ENCODE measurements at places on chromosomes 5 and 9.

DNA sequence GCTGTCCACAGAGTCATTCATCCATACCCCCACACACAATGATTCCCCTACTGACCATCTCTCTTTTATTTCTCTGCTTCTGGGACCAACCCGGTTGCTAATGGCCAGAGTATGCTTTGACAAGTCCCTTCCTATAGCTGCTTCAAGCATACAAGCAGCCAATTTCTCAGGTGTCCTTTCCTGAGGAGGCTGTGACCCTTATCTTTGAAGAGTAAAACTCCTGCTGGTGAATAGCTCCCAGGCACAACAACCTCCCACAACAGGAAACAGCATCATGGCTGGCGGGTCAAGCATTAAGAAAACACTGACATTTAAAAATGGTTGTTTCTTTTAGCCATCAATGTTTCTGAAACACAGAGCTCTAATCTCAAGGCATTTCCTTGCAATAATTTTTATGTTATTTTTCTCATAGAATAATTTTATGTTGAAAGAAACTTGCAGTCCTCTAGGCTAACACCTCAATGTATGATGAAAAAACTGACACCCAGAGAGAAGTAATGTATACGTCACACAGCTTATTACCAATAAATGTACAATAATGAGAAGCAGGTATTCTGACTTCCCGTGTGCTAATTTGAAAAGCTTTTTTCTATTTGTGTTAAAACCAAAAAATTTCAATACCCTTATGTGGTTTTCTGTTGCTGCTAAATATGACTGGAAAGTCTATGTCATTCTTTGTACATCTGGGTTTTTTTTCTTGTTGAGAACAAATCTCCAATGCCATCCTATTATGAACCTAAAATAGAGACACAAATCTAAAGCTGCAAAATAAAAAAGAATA lies 7.5 kb upstream of the PAM start:
- DNase-seq, result no peak

DNA sequence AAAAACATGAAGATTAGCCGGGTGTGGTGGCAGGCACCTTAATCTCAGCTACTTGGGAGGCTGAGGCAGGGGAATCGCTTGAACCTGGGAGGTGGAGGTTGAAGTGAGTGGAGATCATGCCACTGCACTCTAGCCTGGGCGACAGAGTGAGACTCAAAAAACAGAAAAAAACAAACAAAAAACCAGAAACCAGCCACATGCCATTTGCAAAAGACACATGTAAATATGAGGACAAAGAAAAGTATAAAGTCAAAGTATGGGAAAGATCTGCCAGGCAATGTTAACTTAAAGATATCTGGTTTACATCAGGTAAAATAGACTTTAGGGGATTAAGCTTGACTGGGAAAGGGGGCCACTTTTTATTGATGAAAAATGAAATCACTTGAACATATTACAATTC lies 90.7 kb downstream of the FNBP1 start:
- no peak for DNase-seq

DNA sequence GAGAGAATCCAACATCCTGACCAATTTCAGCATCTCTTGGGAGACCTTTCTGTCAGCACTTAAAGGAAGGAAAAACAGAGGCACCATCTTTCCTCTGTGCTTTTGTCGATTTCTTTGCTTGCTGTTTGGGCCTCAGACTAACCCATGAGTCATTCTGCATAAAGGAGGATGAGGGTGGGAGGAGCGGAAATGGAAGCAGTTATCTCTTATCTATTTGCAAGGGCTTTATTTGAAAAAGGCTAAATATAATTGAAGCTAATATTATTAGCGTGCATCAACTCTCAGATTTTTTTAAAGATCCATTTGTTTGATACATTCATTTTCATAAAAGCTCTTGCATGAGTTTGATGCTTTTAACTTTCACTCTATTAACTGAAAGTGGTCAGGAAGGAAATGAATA lies 72.9 kb downstream of the ZNF622 start:
- no peak for DNase-seq

- no peak for DNase-seq
Observed at GRCh38 chr5:143119291-143119769, 284.2 kb downstream of the NR3C1 start.

DNA sequence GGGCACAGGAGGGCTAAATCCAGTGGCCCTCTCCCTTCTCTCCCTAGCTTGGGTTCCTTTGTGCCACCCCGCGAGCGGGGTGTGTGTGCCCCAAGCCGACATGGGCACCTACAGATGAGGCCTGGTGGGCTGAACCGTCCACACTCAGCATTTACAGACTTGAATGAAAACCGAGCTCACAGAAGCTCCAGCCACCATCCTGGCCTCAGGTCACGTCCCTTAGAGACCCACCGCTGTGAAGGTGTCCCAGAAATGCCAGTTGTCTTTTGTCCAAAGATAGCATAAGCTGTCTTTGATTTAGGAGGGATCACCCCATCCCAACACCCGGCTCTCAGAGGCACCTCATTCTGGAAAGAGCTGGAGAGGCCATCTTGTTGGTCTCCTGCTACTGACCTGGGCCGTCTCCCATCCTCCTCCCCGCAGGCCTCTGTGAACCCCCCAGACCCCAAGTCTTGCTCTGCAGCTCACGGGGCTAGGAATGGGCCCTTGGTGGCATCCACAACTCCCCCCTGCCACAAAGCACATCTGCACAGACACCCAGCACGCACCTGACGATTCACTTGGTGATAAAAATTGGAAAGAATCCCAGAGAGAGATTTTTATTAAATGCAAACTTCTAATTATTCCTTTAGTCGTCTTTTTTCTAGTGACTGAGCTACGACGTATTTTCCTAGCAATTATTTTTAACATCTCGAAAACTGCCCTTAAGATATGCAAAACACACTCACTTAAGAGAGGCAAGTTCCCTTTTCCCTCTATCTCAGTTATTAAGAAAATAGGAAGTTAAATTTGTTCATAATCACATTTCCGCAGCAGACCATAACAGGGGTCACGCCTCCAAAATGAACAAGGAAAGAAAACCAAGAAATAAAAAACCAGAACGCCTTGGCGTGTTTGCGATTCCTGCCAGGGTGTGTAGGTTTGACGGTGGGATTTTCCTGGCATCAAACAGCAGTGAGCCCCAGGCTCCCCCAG lies 80.5 kb upstream of the LMX1B start:
- DNase-seq, result no peak

- no peak for DNase-seq
Observed at GRCh38 chr5:51802551-51803184, 419.4 kb downstream of the ISL1 start.

GRCh38 chr5:375921-376798 lies 54.6 kb downstream of the AHRR start:
- no peak for DNase-seq

GRCh38 chr9:120890320-120891244 lies 13.6 kb upstream of the PHF19 start:
- DNase-seq, result no peak

- no peak for DNase-seq
Observed at GRCh38 chr5:38878391-38879077, 32.7 kb downstream of the OSMR start.

GRCh38 chr5:97929383-97929782 lies 746.3 kb upstream of the RIOK2 start:
- peak; percentile 22 for DNase-seq

DNA sequence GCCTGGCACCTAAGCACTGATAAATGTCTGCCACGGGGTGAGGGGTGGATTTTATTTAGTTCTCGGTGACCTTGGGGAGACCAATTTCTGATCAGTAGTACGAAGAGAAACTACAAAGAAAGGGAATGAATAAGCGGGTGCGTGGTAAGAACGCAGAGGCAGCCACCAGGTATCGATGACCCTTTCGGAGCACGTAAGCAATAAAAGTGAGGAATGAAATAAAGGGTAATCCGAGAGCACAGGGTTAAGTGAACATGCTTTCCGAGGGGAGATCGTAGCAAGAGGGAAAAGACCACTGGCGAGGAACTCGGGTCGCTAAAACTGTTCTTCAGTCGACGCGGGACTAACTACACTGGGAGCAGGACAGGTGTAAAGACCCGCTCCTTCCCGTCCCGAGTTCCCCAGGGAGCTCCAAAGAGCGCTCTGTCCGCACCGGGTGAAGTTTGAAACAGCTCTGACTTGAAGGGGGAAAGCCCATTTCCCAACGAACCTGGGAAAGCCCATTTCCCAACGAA lies 1.1 kb downstream of the ELOVL7 start:
- DNase-seq, result no peak

GRCh38 chr9:20139763-20140290 lies 351.0 kb upstream of the SLC24A2 start:
- DNase-seq, result no peak

DNA sequence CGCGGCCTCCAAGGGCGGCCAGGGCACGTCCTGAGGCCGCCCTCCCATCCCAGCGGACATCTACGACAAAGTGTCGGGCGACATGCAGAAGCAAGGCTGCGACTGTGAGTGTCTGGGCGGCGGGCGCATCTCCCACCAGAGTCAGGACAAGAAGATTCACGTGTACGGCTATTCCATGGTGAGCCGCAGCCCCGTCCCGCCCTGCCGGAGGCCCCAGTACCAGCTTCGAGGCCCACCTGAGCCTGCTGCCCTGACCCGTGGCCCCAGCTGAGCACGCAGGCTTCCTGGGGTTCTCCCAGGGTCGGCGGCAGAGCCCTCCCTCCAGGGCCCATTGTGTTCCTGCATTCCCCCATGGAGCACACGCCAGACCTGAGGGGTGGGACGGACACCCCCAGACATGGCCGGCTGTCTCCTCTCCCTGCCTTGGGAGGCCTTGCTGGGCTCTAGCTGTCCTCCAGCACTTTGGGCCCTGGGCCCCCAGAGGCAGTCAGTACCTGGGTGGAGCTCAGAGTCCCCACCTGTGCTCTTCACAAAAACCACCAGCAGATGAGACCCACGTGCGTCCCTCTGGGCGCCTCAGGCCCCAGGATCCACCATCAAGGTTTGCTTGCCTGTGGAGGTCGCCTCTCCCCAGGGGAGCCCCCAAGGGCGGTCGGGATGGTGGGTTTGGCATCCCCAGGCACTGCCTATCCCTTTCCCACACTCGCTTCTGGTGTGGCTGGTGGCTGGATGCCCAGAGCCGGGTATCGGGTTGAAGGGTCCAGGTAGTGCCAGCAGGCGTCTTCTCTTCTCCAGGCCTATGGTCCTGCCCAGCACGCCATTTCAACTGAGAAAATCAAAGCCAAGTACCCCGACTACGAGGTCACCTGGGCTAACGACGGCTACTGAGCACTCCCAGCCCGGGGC lies 1.0 kb downstream of the PHPT1 start:
- DNase-seq, result no peak

DNA sequence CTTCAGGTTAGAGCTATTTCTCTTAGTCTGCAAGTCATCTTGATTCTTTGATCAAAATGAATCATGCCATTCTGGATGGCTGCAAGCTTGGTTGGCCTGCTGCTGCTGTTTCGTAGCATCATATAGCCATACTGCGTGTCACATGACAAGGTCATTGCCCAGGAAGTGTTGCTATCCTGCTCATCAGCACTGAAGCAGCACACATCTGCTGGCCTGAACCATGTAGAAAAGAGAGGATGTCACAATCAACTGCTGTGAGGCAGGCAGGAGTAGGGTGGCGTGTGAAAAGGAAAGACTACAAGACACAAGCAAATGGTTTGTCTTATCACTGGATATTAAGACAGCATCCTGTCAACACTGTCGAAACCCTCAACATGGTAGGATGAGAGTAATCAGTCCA lies 376.7 kb upstream of the RORB start:
- DNase-seq, result no peak

Measured in fibroblast of skin of right biceps (primary cell).